GM20000 (cell line): ENCODE measurements at places on chromosomes 16 and 17.

DNA sequence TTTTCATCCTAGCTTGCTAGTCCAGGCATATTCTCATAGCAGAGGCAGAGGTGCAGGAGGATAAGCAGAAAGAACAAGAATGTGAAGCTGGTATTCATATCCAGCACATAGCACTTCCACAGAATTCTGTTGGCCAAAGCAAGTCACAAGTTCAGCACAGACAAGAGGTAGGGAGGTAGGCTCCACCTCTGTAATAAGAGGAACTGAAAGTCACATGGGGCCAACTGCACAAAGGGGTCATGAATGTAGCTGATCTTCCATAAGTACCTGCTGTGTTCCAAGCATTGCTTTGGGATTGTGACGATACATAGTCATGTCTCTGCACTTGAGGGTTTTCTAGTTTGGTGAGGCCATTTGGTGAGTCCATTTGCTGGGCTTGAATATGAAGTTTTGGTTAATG is 110.8 kb upstream of the MPHOSPH6 start:
- DNase-seq, result no peak

- DNase-seq, result peak; percentile 67
These were observed 91.0 kb downstream of the GSG1L start for GRCh38 chr16:27972500-27972899.

DNA sequence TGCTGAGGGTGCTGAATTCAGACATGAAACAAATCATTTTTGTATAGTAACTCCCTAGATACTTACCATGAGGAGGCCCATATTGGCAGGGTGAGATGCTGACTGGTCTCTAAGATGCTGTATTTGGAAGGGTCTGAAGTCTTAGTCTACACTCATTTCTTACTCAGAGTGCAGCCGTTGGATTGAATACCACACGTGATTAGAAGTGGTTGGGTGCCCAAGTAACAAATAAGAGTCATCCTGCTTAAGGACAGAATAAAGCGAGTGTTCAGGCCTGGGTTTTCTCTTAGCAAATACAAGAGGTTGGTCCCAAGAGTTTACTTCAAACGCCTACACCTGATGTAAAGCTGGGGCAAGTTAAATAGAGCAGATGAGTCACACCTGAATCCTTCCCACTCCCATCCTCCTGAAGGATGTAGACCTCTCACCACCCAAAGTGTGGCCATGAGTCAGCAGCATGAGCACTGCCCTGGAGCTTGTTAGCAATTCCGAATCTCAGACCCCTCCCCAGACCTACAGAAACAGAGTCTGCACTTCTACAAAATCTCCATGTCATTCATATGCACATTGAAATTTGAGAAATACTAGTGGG is 284.6 kb upstream of the CDH5 start:
- DNase-seq, result no peak

GRCh38 chr17:67435122-67435521 is 58.0 kb downstream of the PITPNC1 start:
- no peak for DNase-seq

DNA sequence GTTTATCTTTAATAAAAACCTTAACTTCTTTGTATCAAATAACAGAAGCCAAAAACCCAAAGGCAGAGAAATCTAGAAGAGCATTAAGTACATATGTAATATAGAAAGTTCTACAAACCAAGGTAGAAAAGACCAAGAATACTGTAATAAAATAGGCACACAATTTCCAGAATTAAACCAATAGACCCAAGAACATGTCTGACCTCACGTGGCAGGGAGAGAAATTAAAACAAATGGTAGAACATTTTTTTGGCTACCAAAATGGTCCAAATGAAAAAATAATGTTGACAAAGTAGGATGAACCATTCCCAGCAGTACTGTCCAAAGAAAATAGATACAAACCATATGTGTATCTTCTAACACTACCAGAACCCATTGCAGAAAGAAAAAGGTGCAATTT is 183.5 kb downstream of the CPPED1 start:
- no peak for DNase-seq

GRCh38 chr17:82315703-82316358 is 1.6 kb downstream of the CD7 start:
- DNase-seq, result no peak

DNA sequence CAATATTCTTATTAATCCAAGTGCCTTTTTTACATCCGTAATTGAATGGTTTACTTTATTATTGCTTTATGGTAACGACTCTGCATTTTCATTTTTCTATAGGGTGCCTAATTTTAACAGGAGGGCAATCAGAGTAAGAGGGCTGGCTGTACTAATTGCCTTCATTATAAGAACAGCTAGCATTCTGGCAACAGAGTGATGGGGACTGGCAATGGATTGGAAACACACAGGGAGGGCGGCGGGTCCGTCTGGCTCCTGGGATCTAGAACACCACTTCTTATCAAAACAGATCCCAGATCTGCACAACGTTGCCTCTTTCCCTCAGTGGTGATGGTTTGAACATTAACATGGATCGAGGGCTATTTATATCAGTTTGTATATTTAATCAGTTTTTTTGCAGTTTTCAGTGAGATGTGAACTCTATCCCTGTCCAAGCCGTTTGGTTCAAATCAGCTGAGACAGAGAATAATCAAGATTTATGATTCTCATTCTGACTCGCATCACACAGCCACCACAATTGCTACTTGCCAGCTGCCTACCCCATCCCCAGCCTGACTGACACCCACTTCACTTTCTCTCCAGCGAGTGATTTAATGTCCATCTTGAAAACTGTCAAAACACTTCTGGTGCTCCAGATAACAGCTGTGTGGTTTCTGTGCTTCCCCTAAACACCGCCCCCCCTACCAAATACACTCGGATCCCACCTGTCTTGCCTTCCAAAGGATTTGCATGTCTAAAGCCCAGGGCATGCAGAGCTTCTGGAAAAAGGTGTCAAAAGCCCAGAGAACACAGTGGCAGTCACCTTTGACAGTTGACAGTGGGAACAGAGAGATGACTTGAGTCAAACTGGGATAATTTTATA is 327.9 kb downstream of the HS3ST4 start:
- DNase-seq, result no peak

DNA sequence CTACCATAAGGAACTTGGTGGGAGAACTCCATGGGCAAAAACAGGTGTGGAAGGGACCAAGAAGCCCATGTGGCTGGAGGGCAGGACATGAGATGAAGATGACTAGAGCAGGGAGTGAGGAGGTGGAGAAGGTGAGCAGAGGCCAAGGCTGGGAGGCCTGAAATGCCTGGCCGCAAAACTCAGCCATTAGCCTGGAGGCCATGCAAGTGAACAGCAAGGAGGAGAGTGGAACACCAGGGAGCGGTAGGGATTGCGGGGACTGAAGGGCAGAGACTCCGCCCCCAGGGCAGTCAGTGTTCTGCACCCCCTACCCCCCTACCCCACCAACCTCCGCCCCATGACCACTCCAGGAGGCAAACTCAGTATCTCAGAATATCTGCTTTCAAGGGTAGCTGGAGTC is 17.0 kb downstream of the BCL7C start:
- no peak for DNase-seq

- peak; percentile 36 for DNase-seq
These were observed 90.7 kb upstream of the SMIM36 start for GRCh38 chr17:55601874-55602364.

- DNase-seq, result peak; percentile 61
These were observed 178.9 kb downstream of the COPRS start for GRCh38 chr17:31680126-31680525.

DNA sequence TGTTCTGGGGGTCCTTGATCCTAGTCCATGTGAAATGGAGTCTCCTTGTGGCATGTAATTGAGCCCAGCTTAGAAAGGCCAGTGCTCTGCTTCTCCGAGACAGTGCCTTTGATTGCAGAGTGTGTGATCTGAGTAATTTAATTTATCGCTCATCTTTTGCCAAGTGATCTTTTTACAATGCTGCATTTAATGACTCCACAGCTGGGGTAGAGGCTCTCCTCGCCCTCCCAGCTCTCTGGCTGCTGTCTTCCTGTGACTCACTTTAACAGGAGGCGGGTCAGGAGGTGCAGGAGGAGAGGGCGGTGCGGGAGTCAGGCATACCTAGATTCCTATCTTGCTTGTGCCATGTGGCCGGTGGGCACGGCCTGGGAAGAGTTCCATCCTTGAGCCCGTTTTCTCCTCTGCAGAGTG is 113.4 kb upstream of the FOXF1 start:
- DNase-seq, result no peak

DNA sequence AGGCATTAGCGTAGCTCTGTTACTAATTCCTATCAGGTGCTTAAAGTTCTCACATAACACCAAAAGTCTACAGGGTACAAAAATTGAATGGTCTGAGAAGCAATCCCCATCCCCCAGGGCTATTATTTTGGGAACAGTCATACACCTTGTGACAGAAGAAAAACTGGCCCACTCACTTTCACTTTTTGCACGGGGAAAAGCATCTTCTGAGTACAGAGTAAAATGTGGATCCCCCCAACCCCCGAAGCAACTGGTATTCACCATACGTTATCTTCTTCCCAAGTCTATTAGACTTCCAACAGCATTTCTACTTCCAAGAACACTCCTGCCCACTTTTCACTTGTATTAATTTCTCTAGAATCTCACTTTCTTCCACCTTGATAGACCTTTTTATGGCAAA is 11.8 kb downstream of the GGA3 start:
- DNase-seq, result no peak

- DNase-seq, result no peak
These were observed 42.2 kb downstream of the TBCD start for GRCh38 chr17:82793974-82794630.

- DNase-seq, result no peak
These were observed 56.2 kb upstream of the TEKT3 start for GRCh38 chr17:15397620-15398019.
